H4 (cell line): ENCODE measurements at places on chromosomes 5 and 9. TPM values are rescaled to one million over a fixed set of nuclear protein-coding genes. Genes with fewer than 3 reads are reported as not detected.

DNA sequence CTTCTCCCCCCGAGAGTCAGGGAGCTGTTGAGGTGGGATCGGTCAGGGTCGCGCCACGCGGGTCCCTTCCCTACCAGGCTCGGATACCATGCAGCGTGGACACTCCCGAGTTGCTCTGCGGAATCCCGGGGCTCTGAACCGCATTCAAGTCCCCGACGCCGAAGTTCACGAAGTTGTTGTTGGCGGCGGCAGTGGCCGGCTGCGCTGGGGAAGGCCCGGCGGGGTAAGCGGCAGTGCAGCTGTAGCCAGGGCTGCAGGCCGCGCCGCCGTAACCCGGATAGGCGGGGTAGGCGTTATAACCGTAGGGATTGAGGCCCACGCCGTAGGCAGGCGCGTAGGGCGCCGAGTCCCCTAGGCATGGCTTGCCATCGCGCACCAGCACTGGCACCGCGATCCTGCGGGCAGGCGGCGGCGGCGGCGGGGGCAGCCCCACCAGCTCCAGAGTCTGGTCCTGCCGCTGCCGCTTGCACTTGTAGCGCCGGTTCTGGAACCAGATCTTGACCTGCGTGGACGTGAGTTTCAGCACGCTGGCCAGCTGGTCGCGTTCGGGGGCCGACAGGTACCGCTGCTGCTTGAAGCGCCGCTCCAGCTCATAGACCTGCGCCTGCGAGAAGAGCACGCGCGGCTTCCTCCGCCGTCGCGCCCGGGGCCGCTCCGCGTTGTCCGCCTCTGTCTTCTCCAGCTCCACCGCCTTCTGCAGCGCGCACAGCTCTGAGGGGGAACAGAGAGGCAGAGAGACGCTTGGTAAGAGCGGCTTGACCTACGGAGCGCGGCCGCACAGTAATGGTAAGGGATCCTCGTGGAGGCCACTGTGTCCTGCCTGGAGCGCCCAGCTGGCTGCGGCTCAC is 2.3 kb downstream of the NKX2-5 start:
- DNase-seq = no peak

DNA sequence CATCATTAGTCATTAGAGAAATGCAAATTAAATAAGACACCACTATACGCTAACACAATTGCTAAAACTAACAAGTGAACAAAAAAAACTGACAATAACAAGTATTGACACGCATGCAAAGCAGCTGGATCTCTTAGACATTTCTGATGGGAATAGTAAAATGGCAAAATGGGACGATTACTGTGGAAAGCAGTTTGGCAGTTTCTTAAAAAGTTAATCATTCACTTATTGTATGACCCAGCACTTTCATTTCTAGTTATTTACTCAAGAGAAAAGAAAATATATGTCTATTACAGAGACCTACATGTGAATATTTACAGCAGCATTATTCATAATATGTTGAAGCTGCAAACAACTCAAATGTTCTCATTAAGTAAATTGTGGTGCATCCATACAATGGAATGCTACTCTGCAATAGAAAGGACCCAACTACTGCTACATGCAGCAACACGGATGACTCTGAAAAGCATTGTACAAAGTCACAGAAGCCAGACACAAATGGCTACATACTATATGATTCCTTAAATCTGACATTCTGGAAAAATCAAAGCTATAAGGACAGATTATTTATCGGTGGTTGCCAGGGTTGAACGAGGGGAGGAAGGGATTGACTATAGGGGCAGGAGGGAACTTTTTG is 96.8 kb upstream of the ITGA2 start:
- no peak for DNase-seq

GRCh38 chr5:55533521-55534435 is 986 bp downstream of the PLPP1 start:
- DNase-seq = peak; percentile 30

GRCh38 chr9:133491656-133491925 is 12.7 kb upstream of the SLC2A6 start:
- DNase-seq = no peak

DNA sequence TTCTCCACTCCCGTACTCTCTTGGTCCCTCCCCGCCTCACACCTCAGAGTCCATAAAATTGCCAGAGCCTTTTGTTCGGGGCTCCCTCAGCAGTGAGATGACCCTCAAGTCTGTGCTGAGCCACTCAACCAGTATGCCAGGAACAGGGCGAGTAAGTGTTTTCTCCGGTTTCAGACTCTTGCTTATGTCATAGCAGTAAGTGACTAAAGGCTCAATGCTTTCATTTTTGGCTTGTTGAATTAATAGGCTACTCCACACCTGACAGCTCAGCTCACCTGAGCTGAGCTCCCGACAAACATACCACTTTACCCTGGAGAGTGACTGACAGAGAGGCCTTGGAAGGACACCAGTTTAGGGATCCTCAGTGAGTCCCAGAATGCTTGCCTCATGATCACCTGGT is 30.5 kb downstream of the PCSK1 start:
- no peak for DNase-seq

- no peak for DNase-seq
Observed at GRCh38 chr5:86862093-86862492, 244.4 kb downstream of the COX7C start.

GRCh38 chr9:125241863-125242739 is 958 bp upstream of the HSPA5 start:
- no peak for DNase-seq

GRCh38 chr5:38387161-38387560 is 128.8 kb downstream of the EGFLAM start:
- DNase-seq = no peak

- peak; percentile 27 for DNase-seq
Observed at GRCh38 chr5:149018909-149019443, 43.9 kb downstream of the SH3TC2 start.

DNA sequence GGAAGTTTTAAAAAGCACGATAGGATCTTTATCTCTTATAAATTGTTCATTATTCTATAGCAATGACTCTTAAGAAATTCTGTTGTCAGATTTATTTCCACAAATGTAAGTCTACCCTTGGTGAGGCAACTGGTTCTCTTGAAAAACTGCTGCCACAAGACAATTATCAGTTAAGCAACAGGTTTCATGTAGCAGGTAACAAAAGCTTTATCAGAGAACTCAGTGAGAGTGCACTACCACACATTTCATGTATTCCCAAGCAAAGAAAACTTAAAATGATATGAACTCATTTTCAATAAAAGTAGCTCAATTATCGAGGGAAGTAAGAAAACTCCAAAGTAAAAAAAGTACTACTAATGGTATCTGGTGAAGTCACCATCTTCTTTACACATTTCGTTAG is 9.4 kb downstream of the NR6A1 start:
- DNase-seq = no peak

GRCh38 chr9:27462434-27462833 is 61.7 kb upstream of the IFNK start:
- DNase-seq = no peak

DNA sequence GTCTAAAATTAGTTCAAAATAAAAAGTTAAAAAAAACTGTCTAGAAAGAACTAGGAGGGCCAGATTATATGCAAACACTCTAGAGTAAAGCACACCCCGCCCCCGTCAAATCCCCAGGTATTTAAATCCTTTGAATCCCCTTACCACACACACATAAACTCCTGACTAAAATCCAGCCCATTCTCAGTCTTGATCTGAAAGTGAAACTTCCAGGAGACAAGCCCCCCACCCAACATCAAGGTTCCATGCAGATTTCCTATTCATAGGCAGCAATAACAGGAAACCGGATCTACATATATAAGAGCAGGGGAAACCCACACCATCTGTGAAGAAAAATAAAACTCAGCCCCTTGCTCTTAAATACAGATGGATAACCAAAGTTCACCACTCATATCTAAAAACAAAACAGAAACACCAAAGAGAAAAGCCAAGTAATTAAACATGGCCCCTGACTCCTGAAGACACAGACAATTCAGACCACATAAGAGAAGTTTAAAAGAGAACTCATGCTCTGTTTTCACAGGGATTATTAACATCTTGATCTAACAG is 42.3 kb downstream of the MARCHF3 start:
- no peak for DNase-seq

Gene PCDHGA8
- 0.39 and 0.74 TPM in 2 replicates for total RNA-seq

Gene TMEM174
- total RNA-seq = not detected in 2 replicates

Gene GADD45G
- 0.52 and 1.3 TPM in 2 replicates for total RNA-seq

Gene FAM193B
- total RNA-seq = 7.5 and 14.5 TPM in 2 replicates

Gene DMRT3
- not detected in 2 replicates for total RNA-seq

Gene POLR3G
- 17.4 and 19.7 TPM in 2 replicates for total RNA-seq

Gene BHMT2
- total RNA-seq = not detected in 2 replicates
